ENCODE measurements at places on chromosomes 7 and 10.

GRCh38 chr7:108026116-108026515 lies 23.2 kb upstream of the LAMB1 start:
- DNase-seq, result no peak

GRCh38 chr10:111137007-111137406 lies 60.2 kb downstream of the ADRA2A start:
- no peak for DNase-seq

DNA sequence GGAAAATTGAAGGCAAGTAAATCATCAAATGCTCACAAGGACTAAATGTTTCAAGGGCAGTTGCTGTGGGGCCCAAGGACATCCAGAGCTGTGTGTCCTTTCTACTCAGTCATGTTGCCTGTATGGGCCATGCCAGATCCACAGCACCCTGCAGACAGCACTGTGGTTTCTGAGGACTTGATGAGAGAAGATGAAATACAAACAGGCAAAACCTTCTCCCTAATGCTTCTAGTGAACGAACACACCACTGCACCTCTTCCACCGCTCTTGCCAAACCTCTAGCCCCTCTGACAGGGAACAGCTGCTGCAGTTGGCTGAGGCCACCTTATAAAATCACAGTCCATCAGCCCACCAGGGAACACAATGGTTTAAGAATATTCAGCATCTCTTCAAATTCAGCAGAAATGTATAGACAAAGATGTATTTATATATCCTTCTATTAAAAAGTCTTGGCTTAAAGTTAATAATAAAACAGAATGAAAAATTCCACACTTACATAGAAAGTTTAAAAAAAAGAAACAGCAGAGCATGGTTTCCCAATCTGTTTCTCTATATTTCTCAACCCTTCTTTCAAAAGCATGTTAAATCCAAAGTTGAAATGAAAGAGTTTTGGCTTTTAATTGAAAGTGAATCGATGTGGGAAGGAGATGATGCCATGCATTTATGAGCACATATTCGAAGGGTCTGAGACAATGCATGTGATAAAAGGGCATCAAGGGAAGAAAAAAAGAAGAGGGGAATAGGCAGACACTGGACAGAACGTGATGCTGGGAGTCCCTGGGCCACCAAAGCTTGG lies 14.0 kb downstream of the CYP3A7 start:
- no peak for DNase-seq

- no peak for DNase-seq
These were observed 114.6 kb downstream of the ARL4A start for GRCh38 chr7:12802070-12802469.

GRCh38 chr10:97087296-97087695 lies 98.5 kb downstream of the SLIT1 start:
- no peak for DNase-seq

GRCh38 chr7:73892003-73892999 lies 31.3 kb downstream of the TMEM270 start:
- no peak for DNase-seq

GRCh38 chr7:155192961-155193640 lies 104.6 kb upstream of the INSIG1 start:
- no peak for DNase-seq

DNA sequence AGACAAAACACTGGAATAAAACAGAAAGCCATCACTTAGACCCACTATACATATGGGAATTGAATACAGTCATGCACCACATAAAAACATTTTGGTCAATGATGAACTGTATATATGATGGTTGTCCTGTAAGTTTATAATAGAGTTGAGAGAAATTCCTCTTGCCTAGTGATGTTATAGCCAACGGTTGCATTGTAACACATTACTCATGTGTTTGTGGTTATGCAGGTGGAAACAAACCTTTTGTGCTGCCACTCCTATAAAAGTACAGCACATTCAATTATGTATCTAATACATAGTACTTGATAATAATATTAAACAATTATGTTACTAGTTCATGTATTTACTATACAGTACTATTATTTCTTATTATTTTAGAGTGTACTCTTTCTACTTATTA lies 381.2 kb upstream of the MBL2 start:
- DNase-seq, result no peak

DNA sequence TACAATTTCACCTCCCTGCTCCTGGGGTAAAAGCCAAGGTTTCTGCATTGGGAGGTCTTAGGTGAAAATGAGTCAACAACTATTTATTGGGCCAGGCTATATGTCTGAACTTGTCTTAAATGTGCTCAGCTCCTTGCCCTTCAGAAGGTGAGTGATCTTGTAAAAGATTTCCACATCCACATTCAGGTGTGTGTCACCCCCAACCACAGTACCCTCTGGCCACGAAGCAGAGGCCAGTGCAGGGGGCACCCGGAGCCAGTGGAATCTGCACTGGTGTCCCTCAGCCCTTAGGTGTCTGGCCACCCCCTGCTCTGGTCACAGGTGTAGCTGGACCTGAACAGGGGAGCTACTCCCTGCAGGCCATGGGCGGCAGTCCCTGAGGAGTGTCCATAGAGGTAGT lies 198.5 kb downstream of the PAXIP1 start:
- DNase-seq, result no peak

DNA sequence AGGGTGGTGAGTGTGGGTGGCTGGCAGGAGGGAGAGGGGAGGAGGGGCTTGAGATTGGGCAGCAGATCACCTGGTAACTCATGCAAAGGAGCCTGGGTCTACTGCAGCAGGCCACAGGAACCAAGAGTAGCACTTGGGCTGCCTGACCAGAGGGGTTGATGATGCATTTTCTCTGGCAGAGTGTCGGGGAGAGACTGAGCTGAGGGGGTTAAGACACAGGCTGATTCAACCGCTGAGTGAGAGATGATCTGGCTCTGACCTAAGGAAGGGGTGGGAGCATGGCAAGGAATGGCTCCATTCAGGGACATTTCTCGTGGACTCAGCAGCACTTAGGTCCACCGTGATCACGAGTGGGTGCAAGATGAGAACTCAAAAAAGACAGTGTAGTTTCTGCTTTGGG lies 115.5 kb upstream of the STK17A start:
- no peak for DNase-seq

GRCh38 chr10:72173619-72174296 lies 42.1 kb upstream of the ANAPC16 start:
- no peak for DNase-seq

GRCh38 chr7:142654398-142654797 lies 94.9 kb upstream of the PRSS1 start:
- DNase-seq, result no peak

DNA sequence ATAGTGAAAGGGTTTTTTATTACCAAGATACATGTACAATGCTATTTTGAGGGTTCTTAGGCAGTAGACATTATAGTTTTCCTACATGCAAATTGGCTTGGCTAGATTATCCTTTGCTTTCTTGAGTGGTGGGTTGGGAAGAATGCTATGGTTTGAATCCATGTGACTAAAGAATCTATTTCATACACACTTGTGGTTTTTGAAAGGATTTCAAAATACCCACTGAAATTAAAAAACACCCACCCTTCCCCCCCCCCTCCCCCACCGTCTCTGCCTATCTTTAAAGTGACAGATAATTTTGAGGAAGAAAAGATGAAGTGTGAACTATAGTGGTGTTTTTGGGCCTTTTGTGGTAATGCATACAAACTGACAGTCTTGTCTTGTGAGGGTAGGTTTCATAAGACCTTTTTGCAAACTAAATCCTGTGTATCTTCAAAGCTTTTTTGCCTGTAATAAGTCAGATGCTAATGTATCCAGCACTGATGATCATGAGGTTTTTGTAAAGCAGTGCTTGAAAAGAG lies 90.9 kb downstream of the TPST1 start:
- peak; percentile 37 for DNase-seq

DNA sequence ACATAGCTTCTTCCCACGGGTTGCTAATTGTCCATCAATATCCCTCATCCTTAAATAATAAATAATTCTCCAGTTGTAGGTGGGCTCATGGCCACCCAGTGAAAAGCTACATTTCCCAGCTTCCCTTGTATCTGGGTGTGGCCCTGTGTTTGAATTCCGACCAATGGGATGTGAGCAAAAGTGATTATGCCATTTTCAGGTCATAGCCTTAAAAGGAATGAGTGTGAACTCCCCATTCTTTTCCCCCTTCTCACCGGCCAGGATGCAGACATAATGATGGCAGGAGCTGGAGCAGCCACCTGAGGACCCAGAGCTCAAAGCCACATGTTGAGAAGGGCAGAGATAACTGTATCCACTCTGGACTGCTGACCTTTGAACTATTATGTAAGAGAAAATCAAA lies 30.3 kb upstream of the CALU start:
- no peak for DNase-seq

- DNase-seq, result no peak
These were observed 952.6 kb downstream of the KCNMA1 start for GRCh38 chr10:76684968-76685367.

DNA sequence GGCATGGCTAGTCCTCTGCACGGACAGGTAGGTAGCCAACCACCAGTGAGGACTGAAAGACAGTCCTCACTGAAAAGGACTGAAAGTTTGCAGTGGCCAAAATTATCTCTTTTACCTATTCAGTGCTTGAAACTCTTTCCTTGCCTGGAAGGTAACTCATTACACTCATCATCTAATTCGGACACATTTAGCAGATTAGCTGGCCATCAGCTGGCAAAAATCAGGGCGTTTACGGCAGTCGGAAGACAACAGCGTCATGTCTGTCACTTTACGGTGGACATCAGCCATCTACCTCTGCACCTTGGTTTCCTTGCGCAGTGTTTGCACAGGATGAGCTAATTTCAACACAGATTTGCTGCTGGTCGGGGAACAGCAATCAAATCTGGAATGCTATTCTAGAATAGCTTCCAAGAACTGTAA lies 740 bp downstream of the ANXA7 start:
- peak; percentile 67 for DNase-seq

DNA sequence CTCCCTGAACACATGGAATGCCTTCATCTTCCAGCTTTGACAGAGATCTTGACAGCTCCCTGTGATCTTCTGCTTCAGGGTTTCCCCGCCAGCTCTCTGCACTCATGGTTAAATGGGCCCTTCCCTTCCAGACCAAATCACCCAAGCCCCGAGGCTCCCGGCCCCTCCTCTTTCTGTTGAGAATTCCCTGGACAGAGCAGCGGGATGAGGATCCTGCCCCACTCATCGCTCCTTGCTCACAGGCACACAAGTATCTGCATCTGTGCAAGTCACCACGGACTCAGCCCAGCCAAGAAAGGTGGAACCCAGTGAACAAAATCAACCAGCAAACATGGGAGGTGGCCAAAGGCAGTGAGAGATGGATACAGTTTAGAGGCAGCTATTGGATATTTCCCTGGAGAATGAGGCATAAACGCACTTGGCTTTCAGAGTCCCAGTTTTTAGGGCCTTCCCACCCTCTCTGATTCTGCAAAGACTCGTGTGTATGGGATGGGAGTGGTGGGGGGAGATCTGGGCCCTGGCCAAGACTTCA lies 37.7 kb upstream of the CXCL12 start:
- no peak for DNase-seq

Data from Kasumi-1 (cell line).